Peyer's patch (tissue), 4 donors: ENCODE measurements at places on chromosomes 16 and 17.
A peak's percentile ranks its signal among the peaks of the same experiment; 100 is the strongest.

DNA sequence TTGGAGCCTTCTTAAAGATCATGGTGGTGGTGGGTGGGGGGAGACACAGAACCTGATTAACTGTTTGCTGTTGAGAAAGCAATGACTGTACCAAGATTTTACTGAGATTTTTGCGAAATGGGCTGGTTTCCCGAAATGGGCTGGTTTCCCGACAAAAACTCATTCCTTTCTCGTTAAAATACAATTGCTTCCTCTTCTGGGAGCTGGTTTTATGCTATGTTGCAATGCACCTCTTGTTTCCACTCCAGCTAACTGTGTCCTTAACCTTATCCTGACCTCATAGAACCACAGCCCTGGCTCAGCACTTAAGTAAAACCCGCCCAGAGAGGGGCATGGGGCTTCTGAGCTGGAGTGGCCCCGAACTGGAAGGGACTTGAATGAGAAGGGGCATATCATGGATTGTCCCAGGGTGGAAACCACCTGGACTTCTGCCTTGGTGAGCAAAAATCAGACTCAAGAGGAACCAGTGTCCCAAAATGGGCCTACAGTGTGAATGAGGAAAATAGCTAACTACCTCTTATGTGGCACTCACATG, 20.9 kb downstream of the FAM20A start:
- DNase-seq: no peak

DNA sequence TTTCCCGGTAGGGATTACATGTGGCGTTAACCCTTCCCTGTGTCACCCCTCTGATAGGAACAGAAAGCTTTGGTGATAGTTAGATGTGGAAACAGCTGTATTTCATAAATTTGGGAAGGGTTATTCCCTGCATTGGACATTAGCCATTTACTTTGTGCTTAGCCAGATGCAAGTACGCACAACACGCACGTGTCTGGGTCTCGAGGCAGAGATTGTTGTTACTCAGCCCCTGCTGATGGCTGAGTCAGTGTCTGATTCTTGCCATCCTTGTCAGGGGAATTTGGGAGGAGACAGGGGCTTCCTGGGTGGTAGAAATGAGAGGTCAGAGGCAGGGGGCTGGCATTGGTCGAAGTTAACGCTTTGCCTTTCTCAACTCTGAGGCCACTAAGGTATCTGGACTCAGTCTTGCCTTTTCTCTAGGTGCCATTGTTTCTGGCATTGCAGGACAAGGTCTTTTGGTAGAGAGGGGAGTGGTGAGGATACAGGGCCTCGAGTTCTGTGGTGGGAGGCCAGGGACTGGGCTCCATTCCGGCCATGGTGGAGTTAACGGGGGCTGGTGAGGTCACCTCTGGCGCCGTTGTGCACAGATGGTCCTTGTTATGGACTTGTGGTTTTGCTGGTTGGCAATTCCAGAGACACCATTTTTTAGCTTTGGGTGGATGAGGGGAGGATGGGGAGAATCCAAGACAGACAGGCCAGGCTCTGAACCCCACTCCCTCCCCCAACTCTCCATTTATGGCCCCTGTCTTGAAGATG, 8.2 kb downstream of the MMP2 start:
- no peak for DNase-seq

GRCh38 chr17:49640556-49640955, 37.3 kb downstream of the SPOP start:
- DNase-seq: no peak

DNA sequence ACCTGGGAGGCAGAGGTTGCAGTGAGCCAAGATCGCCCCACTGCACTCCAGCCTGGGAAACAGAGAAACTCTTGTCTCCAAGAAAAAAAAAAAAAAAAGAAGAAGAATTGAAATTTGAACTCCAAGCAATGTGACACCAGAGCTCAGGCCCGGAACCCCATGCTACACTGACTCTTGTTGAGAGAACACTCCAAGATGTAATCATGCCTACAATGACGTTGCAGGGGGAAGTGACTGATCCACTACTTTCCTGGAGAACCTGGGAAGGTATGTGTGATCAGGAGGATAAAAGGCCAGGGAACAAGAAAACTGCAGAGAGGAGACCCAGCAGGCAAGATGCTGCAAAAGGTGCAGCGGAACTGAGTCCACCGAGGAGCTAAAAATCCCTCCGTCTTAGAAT, 57.9 kb downstream of the ADCY9 start:
- DNase-seq: no peak

DNA sequence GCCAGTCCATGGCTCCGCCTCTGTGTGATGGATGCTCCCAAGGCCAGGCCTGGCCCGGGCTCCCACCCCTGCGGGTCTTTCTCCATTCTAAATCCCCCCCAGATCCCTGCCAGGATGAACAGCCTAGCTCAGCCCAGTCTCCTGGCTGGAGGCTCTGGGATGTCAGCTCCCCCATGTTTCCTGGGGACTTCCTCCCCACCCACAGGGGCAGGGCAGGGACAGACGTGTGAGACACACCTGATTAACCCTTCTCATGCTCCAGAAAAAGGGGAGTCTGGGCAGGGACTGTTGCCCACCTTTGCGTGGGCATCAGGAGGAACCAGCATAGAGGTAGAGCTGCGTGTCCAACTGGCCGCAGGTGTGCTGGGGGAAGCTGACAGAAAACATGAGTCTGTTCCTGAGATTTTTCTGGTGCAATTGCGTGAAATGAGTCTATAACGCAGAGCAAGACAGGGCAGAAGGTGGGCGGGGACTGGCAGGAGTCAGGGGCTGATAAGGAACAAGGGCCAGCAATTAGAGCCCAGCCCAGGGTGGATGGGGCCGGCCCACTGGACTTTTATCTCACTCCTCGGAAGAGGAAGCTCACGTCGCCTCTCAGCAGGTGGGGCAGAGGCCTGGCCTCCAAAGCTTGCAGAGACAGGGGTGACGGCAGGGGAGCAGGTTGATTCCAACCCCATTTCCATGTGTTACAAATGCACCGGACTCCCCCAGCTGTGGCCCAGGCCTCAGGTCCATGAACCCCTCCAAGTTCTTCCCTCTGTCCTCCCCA, 238.2 kb downstream of the RBFOX3 start:
- DNase-seq: peak; percentile 76

DNA sequence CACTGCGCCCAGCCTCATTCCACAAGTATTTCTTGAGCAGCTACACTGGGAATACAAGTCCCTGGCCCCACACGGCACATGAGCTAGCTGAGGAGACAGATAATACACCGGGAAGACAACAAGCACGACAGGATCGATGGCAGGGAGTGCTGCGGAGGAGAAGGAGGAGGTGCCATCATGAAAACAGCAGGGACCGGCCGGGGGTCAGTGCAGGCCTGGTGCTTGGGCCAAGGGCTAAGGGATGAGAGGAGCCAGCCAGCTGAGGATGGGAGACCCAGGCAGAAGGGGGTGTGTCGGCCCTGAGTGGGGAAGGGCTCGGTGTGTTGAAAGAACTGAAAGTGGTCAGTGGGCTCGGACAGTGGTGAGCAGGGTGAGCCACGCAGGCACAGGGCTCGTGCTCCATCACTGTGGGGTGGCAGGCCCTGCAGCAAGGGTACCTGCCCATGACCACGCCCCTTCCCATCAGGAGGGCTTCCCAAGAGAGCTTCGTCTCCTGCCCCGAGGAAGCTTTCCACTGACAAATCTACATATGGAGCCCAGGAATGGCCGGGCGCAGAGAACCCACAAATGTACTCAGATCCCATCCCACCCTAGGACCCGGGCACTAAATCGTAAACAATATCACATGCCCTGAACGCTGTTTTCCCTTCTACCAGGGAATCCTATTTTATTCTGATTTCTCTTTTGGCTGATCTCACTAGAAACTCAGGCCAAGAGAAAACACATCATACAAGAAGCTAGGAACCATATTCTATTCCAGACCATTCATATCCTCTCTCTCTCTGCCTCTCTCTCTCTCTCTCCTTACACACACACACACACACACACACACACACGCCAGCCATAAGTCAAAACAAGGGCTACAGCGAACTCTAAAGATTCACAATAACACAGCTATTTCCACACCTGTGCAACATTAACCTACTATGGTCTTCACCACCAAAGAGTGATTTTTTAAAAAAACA, 50.7 kb upstream of the TNRC6C start:
- DNase-seq: peak; percentile 16

DNA sequence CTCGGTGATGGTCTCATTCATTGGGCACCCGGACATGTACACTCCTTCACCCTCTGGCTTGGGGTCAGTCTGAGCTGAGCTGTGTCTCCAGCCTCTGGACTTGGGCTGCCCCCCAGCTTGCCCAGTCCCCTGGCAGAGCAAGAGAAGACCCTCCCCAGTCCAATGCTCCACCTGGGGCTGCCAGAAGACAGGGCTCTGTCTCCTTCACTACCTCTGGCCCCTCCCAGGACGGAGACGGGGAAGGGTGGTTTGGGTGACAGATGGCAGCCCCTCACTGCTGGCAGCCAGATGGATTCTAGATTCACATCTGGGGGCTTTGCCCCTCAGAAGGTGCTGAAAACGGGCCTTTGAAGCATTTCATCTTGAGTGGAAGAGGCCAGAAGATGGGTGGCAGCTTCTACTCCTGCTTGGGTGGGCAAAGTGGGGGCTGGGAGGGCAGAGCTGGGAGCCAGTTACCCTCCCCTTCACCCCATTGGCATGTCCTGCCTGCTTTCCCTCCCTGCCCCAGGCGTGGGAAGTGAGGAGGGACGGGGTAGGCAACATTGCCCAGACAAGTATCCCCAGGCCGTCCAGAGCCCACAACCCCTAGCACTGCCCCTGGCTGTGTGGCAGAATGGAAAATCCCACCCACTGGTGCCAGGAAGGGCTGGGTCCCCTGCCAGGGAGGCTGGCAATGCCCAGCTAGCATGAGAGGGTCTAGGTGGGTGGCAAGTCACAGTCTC, 13.9 kb downstream of the NGFR start:
- DNase-seq: no peak

DNA sequence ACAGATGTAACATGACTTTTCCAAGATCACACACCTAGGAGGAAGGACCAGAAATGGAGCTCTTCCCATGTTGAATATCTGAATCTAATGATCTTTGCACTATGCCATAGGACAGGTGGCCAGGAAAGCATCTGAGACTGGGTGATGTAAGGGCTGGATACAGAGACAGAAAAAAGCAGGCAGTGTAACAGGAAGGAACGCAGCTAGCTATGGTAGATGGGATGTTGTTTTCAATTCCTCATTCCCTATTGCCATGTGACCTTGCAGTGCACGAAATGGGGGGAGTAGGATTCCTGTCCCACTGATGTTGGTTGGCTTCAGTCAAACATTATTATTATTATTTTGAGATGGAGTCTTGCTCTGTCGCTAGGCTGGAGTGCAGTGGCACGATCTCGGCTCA, 3.7 kb upstream of the NPIPB15 start:
- no peak for DNase-seq

DNA sequence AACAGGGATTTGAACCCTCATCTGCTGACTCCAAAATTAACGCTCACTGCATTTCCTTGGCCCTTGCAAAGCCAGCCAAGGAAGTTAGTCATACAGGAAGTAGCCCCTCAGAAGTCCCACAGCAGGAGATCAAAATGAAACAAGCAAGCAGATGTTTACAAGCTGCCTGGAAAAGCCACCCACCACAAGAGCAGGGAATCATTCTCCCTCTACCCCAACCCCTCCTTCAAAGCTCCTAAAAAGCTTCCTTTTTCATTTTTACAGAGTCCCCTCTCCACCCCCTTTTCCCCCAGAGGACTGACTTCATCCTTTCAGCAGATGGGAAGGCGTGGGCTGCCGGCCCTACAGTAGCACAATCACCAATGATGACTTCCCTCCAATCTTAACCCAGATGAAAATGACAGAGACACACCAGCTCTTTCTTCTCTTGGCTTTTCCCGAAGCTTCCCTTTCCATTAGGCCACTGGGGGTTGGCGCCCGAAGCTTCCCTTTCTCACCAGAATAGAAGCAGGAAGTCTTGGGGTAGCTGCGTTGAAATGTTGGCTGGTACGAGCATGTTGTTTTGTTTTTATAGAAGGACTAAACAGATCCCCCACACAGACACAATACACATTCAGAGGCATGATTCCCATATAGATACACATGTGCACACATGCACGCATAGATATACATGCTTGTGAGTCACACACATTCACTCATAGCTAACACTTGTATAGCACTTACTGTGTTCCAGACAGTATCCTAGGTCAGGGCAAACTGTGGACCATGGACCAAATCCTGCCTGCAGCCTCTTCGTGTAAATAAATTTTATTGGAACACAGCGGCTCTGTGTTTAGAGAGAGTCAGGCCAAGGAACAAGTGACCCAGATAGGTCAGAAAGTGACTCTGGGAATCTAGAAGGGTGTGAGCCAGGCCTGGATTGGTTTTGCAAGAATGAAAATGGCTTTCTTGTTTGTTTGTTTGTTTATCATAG, 17.4 kb downstream of the ITPRIPL2 start:
- peak; percentile 52 for DNase-seq

GRCh38 chr17:13337864-13338371, 263.8 kb downstream of the HS3ST3A1 start:
- DNase-seq: no peak

GRCh38 chr16:48454051-48454450, 68.8 kb upstream of the SIAH1 start:
- DNase-seq: no peak

DNA sequence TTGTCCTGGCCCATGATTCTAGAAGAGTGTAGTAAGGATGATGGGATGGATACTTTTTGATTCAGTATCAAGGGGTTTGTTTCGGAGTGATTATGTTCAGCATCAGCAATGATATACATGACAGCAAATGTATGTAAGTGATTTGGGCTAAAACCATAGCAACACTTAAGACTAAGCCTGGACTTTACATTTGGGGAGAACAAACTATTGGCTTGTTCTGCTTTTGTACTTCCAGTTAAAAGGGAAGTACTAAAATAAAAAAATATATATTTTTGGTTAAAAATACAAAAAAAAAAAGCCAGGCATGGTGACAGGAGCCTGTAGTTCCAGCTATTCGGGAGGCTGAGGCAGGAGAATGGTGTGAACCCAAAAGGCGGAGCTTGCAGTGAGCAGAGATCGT, 20.5 kb upstream of the DHX8 start:
- no peak for DNase-seq

- DNase-seq: no peak
Observed at GRCh38 chr16:81928975-81929374, 82.3 kb downstream of the SDR42E1 start.

DNA sequence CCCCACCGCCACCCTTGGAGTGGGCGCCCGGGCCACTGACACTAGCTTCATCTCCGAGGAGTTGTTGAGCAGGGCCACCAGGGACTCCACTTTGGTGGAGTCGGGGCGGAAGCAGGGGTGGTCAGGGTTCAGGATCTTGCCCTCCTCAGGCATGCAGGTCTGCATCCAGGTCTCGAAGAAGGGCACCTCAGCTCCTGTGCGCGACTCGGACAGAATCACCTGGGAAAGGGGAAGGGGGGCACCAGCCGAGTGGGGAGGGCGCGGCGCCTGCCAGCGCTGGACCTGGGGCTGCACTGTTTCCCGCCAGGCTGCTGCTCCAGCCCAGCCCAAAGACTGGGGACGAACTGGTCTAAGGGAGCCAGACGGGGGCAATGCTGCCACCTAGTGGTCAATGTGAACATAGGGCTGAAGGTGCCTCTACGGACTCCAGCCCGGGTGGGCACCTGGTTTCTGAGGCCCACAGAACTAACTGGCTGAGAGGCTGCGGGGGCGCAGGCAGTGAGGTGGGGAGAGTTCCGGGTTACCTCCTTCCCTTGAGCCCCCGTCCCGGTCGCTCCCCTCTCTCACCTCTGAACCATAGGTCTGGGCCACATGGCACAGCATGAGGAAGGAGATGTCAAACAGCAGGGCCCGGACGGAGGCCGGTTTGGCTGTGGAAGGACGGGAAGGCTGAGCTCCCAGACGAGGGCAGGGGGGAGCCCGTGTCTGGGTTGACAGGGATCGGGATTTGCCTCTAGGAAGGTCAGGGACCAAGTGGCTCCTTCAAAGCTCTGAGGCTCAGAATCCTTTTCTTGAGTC, 11.8 kb downstream of the CSF3 start:
- peak; percentile 93 for DNase-seq

- no peak for DNase-seq
Observed at GRCh38 chr17:62045109-62045508, 20.0 kb downstream of the MED13 start.
